ENCODE measurements at places on chromosomes 7 and 10. TPM values are rescaled to one million over a fixed set of nuclear protein-coding genes. Genes with fewer than 3 reads are reported as not detected.

Gene SMO
- total RNA-seq = 6.3 TPM

Gene NXPH1
- not detected for total RNA-seq

Gene SEMA4G
- 7.0 TPM for total RNA-seq

DNA sequence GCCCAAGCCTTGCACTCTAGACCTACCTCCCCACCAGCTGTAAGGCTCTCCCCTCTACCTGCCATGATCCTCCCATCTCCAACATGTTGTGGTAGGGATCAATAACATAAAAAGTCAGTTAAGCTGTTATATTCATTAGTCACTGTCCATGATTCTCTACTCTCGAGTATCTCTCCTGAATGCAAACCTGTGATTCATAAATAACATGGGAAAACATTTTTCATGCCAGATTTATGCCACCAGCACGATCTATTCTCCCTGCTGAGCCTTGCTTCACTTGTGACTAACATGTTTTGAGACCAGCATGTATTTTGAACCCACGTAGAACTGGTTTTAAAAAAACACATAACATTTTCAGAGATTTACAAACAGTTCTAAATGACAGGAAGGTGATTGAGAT is 30.3 kb downstream of the TMEM168 start:
- DNase-seq = no peak

Gene PTPN12
- 40.5 TPM for total RNA-seq
